ENCODE measurements at places on chromosomes 7 and 10.

DNA sequence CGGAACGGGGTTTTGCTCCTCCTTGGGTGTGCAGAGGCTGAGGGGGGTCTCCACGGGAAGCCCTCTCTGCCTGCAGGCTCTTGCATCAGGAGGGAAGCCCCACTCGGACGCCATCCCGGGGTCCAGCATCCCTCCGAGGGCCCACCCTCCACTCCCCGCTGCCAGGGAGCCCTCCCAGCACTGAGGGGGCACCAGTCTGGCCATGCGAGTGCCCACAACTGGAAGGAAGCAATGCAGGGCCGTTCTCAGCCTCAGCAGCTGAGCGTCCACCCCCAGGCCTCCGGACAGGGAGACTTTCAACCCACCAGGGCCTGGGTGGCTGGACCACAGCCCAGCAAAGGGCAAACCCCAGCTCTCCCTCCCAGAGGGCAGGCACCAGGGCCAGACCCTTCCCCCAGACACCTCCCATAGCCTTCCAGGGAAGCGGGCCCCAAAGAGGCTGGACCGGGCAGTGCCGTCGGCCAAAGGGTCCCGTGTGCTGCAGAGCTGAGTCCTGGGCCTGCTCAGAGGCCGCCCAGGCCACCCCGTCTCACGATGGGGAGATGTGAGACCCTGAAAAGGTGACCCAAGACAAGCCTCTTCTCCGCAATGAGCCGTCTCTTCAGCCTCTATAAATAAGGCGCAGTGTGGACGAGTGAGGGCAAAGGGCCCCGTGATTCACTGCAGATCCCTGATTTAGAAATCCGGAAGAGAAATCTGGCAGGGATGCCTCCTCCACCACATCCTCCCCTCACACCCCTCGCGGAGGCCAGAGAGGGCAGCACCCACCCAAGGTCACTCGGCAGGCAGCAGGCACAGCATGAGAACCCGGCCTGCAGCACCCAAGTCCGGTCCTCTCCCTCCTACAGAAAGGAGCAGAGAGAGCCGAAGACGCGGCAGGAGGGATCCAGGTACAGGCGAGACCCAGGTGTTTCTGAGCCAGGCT lies 81.9 kb upstream of the DNAAF5 start:
- DNase-seq: peak; percentile 74

GRCh38 chr10:46019177-46019528 lies 11.3 kb downstream of the NCOA4 start:
- DNase-seq: no peak

DNA sequence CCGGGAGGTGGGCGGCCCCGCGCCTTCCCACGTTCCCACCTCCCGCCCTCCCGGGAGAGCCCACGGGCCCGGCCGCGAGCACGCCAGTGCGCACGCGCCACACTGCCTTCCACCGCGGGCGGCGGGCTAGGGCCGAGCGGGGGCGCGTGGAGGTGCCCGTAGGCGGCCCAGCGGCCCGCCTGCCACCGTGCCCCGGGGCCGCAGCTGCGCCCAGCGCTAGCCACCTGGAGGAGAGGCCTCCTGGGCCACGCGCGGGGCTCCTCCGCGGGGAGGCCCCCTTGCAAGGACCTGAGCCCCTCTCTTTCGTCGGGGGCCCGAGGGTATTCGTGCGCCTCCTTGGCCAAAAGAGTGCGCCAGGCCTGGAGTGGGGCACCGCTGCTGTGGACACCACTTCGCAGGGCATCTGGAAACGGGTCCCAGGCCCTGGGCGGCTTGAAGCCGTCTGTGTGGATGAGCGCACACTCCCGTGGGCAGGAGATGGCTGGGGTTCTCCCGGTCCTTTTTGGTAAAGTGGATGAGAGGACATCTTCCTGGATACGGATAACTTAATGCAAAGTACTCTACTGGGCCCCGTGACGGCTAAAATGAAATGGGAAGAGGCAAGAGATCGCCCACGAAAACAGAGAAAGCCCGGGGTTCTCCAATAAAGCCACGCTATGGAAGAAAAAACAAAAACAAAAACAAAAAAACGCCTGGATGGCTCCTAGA lies 9.0 kb upstream of the EBF3 start:
- DNase-seq: no peak

DNA sequence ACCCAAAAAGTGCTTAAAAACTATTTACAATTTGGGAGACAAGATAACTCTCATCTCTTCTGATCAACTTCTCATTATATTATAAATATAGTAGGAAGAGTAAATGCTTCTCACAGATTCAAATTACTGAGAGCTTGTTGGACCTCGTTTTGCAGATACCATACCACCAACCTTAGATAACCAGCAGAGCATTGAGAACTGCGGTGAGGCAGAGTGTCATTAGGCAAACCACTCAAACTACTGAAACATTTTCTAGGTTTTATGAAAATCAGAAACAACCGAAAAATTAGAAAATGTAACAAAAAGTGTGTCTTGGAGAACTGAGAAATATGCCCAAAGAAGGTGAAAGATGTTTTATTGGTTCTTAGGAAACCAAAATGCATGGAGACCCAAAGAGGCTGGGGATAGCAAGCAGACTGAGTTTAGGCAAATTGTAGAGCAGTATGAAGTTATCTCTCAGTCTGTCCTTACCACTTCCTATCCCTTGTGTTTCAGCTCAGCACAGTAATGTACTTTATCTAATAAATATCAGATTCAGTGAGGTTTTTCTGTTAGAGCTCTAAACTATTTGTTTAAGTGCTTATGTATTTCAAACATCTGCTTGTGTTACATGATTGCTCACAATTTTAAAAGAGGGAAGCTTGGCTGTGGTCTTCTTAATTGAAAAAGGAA lies 77.9 kb downstream of the HECTD2 start:
- DNase-seq: no peak

GRCh38 chr10:52447931-52448353 lies 133.9 kb downstream of the DKK1 start:
- no peak for DNase-seq

GRCh38 chr10:100642295-100642994 lies 102.9 kb upstream of the PAX2 start:
- DNase-seq: no peak

DNA sequence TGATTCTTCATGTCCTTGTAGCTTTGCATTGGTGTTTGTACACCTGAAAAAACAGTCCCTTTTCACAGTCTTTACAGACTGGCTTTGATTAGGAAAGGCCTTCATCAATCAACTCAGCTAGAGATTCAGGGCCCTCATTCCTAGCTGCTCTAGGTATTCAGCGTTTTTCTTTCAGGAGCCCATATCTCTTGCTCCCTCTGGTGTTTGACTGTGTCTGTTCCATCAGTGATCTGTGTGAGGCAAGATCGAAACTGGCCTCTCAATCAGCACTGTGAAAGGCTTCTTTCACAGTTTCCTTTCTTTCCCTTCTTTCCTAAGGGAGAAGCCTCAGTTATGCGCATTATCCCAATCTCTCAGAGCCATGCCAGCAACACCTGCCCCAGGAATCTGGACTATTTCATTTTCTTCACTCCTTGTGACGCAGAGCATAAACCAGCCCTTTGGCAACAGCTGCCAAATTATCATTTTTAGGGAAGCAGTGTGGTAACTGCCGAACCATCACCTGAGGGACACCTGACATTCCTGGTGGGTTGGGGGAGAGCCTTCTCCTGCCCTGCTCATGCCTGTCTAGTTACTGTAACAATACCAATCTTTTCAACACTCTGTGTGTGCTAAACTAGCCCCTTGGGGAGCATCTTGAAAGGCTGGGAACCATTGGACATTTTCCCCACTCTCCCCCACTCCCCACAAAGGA lies 75.7 kb upstream of the CCDC71L start:
- DNase-seq: no peak

GRCh38 chr7:55063633-55064032 lies 44.8 kb downstream of the EGFR start:
- DNase-seq: no peak

DNA sequence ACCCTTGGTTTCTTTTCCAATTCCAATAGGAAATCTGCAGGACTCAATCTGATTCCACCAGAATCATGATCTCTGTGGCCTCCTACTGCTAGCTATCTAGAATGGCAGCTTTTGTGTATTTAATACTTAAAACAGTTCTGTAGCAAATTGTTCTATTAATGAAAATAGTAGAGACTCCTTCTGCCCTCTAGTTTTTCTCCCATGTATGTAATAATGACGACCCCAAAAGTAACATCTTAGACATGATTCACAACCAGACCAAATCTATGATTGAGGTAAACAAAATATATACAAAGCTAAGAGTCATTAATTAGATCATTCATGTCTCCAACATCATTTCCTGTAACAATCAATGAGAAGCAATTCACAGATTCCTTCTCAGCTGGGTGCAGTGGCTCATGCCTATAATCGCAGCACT lies 259.1 kb upstream of the MKLN1 start:
- DNase-seq: no peak

- no peak for DNase-seq
Observed at GRCh38 chr10:11206676-11207559, 189.2 kb downstream of the CELF2 start.

- DNase-seq: no peak
Observed at GRCh38 chr7:45922810-45923209, 1.7 kb upstream of the IGFBP3 start.

GRCh38 chr7:87058744-87059524 lies 520 bp downstream of the ELAPOR2 start:
- no peak for DNase-seq

GRCh38 chr10:6067457-6067856 lies 5.3 kb upstream of the IL2RA start:
- DNase-seq: peak; percentile 1

GRCh38 chr10:3310016-3310784 lies 137.6 kb upstream of the PITRM1 start:
- DNase-seq: no peak

DNA sequence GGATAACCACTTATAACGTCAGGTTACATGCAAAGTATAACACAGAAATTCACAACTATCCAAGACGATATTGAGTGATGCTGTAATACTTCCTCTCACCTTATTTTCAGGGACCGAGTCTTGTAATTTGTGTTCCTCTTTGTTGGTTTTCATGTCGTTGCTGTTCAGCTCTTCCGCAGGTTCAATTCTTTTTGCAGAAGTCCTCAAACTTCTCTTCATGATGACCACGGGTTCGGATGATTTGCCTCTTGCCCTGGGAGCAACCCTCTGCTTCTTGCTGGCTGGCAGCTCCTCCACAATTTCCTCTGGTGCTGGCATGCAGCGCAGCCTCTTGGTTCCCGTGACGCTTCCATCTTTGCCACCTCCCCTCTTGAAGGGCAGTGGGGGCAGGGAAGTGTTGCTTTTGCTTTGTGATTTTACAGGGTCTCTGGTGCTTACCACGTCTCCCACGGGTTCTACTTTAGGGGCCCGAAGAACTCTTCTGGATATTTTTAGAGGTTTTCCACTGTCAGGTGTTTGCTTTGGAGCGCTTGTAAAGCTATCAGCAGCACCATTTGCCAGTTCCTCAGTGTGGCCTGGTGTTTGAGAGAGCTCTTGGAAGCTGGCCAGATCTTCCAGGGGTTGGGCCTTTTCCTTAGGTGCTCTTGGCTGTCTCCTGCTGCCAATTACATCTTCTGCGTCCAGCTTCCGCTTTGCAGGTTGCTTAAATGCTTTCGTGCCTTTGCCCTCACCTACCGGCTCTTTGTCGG lies 23.6 kb downstream of the MKI67 start:
- no peak for DNase-seq

DNA sequence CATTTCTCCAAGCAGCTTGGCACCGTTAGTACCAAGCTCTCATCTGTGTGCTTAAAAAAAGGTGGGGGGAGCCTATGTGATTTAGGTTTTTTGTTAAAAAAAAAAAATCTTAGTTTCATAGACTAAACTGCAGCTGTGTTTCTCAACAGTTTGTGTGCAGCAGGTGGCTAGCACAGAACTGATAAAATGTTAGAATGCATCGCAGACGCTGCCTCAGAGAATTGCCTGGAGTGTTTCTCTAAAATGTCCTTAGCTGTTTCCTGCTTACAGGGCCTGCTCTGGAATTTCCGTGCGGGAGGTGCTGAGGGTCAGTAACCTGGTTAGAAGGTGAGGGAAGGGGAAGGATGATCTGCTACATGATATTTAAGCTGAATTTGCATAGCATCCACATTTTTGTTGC lies 268.9 kb downstream of the PLXDC2 start:
- DNase-seq: no peak

DNA sequence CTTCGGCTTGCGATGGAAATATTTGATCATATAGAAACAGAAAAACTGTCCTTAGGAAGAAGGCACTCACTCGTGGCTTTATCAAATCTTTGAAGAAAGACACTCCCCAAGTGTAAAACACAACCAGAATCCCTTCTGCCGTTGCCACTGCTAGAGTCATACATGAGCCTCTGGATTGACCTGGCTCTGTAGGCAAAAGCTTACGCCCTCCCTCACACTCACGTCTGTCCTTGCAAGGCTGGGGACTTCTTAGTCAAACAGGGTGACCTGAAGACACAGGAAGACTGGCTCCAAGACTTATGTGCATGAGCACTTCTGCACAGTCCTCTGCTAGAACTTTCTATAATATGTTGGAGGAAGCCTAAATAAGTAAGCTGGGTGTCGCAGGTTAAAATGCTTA lies 135.4 kb upstream of the MDFIC start:
- no peak for DNase-seq

- DNase-seq: no peak
Observed at GRCh38 chr10:84292502-84292901, 35.9 kb upstream of the CCSER2 start.

DNA sequence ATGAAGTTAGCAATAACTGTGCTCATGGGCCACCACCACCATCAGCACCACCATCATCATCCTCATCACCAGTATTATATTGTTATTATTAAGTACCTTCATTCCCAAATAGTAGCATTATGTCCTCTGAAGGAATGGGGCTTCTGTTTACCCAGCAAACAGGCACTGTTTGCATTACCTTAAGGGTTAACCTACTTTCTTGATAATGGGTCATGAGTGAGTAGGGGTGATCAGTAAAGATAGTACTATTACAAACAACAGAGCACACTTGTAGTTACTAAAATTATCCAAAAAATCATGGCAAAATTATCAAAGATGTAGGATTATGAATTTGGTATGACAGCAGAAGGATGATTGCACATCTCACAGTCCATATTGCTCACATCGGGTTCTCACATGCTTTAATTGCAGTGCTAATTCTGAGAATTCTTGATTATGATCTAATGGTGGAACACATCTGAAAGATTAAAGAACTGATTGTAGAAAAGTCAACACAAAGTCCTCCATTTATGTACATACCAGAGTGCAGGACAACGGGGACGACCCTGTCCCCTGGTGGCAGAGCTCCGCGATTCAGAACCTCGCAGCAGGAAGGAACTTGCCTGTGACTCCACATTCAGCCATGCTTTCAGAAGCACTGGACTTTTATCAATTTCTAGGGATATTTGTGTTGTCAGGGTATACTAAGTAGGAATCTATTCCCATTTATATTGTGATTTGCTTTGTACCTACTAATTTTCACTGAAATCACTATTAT lies 31.0 kb downstream of the PDE1C start:
- DNase-seq: no peak

DNA sequence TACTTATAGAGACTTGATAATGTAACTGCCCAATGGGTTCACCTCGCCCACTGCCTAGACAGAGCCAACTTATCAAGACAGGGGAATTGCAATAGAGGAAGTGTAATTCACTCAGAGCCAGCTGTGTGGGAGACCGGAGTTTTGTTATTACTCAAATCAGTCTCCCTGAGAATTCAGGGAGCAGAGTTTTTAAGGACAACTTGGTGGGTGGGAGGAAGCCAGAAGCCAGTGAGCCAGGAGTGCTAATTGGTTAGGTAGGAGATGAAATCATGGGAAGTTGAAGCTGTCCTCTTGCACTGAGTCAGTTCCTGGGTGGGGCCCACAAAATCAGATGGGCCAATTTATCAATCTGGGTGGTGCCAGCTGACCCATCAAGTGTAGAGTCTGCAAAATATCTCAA lies 20.1 kb upstream of the C7orf33 start:
- DNase-seq: no peak
